ENCODE measurements at places on chromosomes 6 and 20. TPM values are rescaled to one million over a fixed set of nuclear protein-coding genes. Genes with fewer than 3 reads are reported as not detected.

The SPAG4 gene
- 5.7 TPM for total RNA-seq

The BIRC7 gene
- total RNA-seq = not detected

DNA sequence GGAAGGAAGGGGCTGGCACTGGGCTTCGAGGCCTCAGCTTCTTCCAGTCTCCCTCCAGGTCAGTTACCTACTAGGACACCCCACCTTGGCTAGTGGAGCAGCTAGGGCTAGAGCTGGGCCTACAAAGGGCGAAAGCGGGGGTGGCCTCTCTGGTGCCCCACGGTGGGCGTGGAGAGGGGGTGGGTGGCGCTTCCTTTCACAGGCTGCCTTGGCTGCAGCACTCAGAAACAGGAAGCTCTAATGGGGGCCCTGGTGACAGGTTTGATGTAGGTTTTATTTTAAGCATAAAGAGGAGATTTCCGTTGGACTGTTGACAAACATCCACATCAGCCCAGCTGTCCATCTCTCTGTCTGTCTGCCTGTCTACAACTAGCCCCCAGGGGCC lies 13.4 kb downstream of the FAM110A start:
- DNase-seq = peak; percentile 36

DNA sequence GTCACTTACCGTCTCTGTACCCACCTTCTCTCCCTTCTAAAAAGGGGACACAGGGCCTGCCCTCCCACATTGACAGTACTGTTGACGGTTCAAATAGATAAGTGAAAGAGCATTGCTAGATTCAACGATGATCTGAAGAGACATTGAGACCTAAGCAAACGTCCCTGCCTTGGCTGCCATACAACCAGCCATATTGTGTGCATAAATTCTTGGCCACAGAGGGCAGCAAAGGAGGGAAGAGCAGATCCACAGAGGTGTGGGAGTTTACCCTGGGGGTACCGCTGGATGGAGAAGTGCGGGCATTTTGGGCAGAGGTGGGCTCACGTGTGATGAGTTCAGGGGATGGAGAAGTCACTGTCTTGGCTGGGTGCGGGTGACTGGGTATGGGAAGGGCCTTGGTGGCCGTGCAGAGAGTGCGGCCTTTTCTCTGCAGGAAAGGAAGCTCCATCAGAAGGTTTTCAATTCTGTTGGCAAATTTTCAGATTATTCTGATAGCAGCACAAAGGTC lies 85.6 kb downstream of the POPDC3 start:
- DNase-seq = no peak

DNA sequence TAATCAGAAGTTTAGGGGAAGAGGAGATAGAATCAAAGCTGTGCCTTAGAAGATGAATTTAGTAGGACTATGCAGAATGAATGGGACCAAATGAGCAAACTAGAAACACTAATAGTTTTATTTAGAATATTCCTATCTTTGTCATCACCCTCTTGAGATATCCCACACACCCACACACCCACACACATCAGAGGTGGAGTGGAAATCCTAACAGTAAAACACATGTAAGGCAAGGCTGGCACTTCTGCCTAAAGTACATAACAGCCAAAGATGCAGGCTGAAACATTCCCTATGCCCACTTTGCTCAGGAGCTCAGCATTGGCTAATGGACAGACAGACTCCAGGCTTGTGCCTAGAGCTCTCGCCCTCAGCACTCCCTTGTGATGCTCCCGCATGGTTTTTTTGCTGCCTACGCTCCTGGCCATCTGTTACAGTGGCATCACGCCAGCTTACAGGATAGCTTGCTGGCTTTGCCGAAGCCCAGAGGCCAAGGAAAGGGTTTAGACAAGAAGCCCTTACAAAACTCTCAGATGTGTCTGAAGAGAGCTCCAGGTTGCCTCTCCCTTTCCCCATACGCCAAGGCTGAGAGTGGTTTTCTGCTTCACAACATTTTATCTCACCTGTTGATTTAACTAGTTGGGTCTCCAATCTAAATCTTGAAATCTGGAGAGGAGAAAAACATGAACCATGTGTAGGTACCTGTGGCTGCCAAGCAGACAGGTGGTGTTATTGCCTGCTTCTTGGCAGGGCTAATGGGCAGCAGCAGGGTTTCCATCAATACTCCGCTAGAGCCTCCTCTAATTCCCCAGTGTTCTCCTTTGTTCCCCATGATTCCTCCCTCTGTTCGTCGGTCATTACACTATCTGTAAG lies 282.6 kb upstream of the ID4 start:
- no peak for DNase-seq

DNA sequence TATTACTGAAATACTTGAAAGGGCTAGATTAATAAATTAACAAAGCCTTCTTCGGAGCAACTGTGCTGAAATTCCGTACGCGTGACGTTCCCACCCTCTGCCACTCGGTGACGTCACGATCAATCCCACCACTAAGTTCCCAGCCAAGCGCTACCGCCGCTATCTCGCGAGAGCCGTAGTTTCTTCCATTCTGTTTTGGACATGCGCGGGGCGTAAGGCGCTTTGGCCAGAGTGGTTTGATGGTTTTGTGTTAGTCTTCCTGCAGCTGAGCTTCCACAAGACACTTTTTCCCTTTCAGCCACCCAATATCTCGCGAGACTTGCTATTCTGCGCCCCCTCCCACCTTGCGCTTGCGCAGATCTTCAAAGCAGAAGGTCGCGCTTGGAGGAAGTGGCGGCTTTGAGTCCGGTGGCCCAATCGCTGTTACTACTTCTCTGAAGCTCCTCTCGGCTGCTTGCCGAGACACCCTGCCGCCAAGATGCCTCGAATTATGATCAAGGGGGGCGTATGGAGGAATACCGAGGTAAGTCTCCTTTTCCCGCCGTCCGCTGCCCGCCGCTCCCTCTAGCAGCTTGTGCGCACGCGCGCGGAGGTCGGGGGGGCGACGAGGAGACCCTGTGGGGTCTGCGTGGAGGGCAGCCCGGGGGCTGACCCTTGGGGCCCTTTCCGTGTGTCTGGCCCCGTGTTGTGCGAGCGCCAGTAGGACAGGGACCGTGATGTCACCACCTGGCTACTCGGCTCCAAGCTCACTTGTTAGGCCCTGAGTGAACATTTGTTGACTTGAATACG lies at the start of gene CDC5L:
CDC5L (plus strand) TSS at position 361 of the 789 bp plus-strand sequence; CDS start at position 479, 118 bp downstream.
- peak; percentile 96 for DNase-seq

All from colonic mucosa (tissue), 4 donors.